NCI-H2171 treated with DMSO at 0.1 percent for 48 hours (cell line): ENCODE measurements at places on chromosomes 2 and 18.

DNA sequence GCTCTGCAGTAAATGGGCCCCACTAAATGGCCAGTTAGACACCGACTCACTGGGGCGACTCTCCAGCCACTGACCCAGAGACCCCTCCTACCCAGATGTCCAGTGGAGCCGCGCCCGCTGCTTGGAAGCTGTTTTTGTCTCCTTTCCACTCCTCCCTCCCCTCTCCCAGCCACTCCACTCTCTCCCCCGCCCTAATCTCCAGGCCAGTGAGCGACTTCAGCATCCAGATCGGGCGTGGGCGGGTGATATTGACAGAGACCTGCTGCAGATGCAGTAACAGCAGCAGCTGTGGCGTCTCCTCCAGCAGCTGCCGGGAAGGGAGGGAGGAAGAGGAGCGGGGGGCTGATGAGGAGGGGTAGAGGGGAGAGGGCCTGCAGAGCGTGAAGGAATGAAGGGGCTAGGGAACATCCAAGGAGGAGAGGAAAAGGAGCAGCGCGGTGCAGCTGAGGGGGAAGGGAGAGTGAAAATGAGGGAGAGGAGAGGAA is at the start of gene SCN7A:
Gene SCN7A, minus strand, starts transcription at position 110 of the 485 bp plus-strand sequence. CDS start 16,553 bp downstream, outside the sequence.
- no peak for DNase-seq

- no peak for DNase-seq
Observed at GRCh38 chr2:46954951-46955571, 39.5 kb upstream of the MCFD2 start.

DNA sequence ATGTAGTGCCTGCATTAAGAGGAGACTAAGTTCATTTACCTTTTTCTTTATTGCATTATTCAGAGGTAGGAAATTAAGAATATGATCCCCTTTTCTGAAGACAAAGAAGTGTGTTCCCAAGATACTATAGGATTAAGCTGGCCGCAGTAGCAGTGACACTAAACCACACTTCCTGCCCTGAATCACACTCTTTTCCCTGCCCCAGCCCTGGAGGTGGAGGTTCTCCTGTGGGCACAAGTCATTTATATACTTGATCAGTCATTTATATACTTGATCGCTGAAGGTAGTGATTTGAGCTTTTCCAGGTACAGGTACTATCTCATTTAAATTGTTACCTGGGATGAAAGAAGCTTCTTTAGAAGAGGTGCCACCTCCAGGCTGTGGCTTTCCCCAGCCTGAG is 78.6 kb downstream of the ARMC9 start:
- DNase-seq, result no peak

- no peak for DNase-seq
Observed at GRCh38 chr2:233991196-233991595, 59.3 kb upstream of the SPP2 start.

DNA sequence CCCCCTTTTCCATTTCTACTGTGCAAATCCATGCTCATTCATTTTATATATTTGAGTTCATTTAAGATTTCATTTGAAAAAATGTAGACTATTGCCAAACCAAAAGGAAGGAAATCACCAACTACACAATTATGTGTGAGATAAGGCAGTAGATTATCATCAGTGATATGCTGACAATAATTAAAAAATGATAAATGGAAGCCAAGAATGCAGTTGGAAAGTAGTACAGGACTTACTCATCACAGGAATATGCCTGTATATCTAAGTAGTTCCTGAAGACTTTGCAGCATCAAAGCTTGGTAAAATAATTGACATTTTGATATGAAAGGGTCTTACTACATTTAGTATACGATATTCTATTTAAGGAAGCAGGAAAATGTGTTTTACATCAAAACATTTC is 166.1 kb upstream of the OTX1 start:
- no peak for DNase-seq

- no peak for DNase-seq
Observed at GRCh38 chr2:100367163-100367562, 44.9 kb upstream of the LONRF2 start.

- no peak for DNase-seq
Observed at GRCh38 chr2:145314119-145314633, 794.3 kb upstream of the ZEB2 start.

- DNase-seq, result no peak
Observed at GRCh38 chr2:68987021-68987503, 12.6 kb downstream of the GKN1 start.

DNA sequence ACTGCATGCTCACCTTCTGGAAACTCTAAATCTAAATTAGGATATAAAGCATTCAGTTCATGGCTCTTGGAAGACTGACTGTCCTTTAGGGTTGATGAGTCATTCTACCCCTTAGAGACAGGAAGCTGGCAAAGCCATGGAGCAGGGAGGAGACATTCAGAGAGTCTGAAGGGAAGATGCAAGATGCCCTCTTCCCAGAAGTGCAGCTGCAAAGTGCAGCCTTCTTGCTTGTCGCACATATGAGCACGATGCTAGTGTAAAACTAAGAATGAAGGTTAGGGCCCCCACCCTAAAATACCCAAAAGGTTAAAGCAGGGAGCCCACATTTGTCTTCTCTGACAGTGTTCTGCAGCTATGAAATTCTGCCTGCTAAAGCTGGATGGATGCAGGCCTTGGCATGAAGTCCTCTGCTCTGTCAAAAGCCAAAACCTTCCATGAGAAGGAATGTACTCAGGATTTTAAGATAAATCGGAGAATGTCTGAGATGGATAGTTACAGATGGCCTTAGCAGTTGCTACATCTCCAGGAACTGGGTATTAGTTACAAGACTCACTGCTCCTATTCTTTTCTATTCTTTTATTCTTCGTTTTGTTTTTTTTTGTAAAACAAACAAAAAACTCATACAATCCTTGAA is 89.7 kb downstream of the POLE4 start:
- no peak for DNase-seq

GRCh38 chr2:230225486-230225885 is at the start of gene SP140:
SP140 (plus strand) TSS chr2:230225736; CDS start chr2:230225845, 109 bp downstream.
- no peak for DNase-seq

GRCh38 chr2:24850944-24851343 is 57.7 kb downstream of the CENPO start:
- no peak for DNase-seq

GRCh38 chr18:55489034-55489986 is 98.7 kb downstream of the TCF4 start:
- peak; percentile 38 for DNase-seq

GRCh38 chr2:132374551-132374950 is 42.1 kb upstream of the GPR39 start:
- DNase-seq, result no peak

DNA sequence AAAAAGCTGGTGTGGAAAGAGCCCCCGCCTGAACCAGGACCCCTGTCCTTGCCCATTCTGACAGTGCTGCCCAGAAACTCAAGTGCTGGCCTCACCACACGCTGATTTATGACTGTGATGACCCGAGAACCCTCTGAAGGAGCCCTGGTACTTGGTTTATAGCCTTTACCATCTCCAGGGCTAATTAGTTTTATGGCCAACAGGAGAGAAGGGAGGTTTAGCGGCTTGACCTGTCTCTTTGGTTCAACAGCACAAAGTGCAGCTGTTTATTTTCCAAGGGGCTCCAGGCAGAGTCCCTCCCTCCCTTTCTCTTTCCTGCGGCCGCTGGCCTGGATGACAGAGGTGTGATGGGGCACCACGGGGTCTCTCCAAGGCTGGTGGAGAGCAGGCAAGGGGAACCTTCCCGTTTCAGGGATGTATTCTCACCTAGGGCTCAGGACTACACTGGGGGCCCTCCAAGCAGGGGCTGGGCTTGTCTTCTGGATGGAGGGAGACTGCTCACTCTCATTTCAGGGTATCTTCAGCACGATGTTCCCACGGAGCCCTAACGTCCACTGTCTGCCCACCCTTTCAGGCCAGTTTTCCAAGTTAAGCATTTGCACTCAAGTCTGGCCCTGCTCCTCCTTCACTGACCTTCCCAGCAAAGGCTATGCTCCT is 174.2 kb upstream of the GLI2 start:
- DNase-seq, result no peak

GRCh38 chr2:148305476-148305875 is 284.6 kb downstream of the MBD5 start:
- DNase-seq, result peak; percentile 53
